Glomerular endothelial cell (primary cell): ENCODE measurements at places on chromosomes 12 and 14.

- no peak for DNase-seq
Measured at GRCh38 chr12:29416748-29417147, 35.8 kb upstream of the ERGIC2 start.

DNA sequence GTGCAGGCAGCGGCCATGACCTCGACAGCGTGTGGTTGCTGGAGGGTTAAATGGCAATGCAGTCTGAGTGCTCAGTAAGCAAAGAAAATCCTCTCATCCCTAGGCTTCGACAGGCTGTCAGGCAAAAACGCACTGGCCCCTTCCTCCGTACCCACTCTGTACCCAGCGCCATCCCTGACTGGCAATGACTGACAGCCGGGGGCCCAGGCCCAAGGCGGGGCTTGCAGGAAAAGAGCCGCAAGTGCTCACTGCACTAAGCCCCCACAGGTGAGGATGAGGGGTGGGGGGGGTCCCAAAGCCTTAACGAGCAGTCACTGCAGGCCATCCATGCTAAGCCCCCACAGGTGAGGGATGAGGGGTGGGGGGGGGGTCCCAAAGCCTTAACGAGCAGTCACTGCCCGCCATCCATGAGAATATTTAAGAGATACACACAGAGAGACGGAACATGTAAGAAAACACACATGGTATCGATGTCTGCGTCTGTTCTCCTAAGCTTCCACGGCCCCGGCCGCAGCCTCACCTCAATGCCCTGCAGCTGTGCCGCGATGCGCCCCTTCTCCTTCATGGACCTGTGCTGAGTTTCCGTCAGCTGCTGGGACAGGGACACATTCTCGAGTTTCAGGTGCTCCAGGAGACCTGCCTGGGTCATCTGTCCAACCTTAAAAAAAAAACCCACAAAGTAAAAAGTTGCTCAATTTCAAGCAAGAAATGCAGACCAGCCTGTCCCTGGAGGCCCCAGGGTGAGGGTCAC, 30.7 kb downstream of the GOLGA3 start:
- DNase-seq: no peak

GRCh38 chr12:51210690-51211395, 7.0 kb downstream of the POU6F1 start:
- DNase-seq: no peak

GRCh38 chr14:68306934-68307789, 485.7 kb downstream of the ZFP36L1 start:
- DNase-seq: no peak

GRCh38 chr12:65335981-65336380, 57.5 kb downstream of the MSRB3 start:
- no peak for DNase-seq

GRCh38 chr12:4555804-4556203, 6.2 kb upstream of the DYRK4 start:
- DNase-seq: no peak

DNA sequence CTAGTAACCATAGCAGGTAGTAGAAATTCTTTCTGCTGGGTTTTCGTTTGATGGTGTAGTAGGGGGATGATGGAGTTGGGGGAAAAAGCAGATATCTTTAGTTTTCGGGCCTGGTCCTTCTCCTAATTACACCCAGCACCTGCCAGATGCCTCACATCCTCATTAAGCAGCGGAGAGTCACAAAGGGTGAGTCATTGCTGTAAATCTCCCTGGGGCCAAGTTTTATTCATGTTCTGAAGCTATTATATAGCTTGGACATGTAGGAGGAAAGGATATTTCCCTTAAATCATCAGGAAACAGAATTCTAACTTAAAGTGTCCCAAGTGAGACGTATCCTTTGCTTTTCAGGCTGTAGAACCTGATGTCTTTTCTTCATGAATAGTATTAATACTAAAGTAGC, 4.9 kb upstream of the NECAP1 start:
- no peak for DNase-seq

DNA sequence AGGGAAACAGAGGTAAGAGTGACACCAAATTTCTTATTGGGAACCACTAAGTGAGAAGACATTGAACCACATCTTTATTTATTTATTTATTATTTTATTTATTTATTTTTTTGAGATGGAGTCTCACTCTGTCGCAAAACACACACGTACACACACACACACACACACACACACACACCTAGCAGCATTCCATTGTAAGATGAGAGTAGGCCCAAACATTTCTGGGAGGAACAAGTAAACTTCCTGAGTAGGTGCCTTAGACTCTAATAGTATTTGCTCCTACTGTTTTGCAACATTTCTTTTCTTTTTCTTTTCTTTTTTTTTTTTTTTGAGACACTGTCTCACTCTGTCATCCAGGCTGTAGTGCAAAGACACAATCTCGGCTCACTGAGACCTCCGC, 7.1 kb upstream of the CDC42BPB start:
- DNase-seq: no peak
